Temporal lobe (tissue), 4 donors: ENCODE measurements at places on chromosomes 7 and 10. TPM values are rescaled to one million over a fixed set of nuclear protein-coding genes. Genes with fewer than 3 reads are reported as not detected.

The FBXO24 gene
- not detected for total RNA-seq

The ANKIB1 gene
- 87.0 TPM for total RNA-seq

The SEMA3C gene
- total RNA-seq, result 327 TPM

The NYAP1 gene
- 29.7 TPM for total RNA-seq

The PDZD7 gene
- total RNA-seq, result 3.2 TPM

The NRG3 gene
- 14.0 TPM for total RNA-seq

The FAM25G gene
- not detected for total RNA-seq

The SFTPA1 gene
- not detected for total RNA-seq
